Neuronal stem cell (in vitro differentiated cells): ENCODE measurements at places on chromosomes 3 and 15.

DNA sequence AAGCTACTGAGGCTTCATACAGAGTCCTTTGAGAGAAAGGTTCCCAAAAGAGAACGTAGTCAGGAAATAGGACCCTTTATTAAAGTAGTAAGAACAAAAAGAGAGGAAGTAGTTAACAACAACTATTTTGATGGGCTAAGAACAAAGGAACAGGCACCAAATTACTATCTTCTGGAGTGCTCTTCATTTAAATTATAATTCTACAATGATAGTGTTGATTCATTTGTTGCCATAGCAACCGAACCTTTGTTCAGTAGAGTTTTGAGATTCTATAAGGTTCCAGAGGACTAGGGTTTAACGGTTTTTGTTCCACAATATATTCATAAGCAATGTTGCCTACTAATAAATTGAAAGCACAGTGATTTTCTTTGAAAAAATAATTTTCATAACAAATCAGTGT lies 78.8 kb downstream of the CMSS1 start:
- no peak for DNase-seq

DNA sequence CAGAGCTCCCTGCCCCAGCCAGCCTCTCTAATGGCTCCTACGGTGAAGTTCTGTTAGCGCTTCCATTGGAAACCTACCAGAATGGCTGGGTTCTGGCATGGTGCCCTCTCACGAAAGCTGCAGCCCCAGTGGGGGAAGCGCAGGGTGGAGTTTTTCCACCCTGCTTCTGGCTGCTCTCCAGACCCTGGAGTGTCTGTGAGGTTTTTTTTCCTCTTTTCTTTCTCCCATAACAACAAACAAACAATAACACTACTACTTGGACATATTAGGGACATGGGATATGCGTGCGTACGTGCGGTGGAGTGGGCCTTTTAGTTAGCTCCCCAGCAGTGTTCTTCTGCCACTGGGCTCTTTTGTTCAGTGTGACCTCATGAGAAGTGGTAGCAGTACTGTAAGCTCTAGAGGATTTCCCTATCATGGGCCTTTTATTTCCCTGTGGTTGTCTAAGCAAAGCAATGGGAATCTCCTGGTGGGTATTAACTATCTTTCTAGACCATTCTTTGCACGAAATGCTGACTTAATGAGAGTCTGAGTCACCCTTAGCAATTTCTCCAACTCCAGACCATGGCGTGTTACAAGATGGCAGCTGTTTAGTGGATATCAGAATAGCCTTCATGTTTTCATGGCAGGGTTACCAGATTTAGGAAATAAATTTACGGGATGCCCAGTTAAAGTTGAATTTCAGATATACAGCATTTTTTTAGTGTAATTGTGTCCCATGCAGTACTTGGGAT lies 161.9 kb downstream of the FNDC3B start:
- no peak for DNase-seq

DNA sequence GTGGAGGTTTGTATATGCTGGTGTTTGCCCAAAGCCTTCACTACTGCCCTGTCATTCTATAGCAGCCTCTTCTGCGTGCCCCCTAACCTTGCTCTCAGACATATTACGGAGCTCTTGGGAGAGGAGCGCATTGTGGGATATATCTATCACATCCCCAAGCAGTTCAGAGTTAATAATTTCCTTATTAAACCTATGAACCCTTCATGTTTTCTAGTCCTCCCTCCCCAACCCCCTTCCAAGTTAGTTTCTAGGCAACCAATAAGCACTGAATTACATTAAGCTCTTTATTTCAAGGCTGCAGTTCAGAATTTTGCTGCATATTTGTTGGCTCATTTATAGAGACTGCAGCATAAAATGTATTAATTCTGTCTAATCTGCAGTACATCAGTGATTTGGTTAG lies 57.3 kb upstream of the GRM7 start:
- DNase-seq = no peak

GRCh38 chr15:90956274-90957030 lies 1.8 kb downstream of the RCCD1 start:
- DNase-seq = peak; percentile 81

GRCh38 chr3:159802864-159803263 lies 185.8 kb upstream of the IL12A start:
- DNase-seq = no peak

DNA sequence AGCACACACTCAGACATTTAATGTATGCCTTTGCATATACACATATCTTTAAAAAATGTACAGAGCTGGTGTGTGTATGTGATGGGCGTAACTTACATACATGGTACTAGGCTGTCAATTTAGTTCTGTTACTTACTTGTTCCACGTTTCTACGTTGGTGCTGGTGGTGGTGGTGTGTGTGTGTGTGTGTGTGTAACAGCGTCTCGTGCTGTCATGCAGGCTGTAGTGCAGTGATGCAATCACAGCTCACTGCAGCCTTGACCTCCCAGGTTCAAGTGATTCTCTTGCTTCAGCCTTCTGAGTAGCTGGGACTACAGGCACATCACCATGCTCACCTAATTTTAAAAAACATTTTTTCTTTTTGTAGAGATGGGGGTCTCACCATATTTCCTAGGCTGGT lies 64.2 kb downstream of the ISG20 start:
- DNase-seq = no peak

- no peak for DNase-seq
Observed at GRCh38 chr3:193831495-193832455, 238.8 kb downstream of the OPA1 start.

- no peak for DNase-seq
Observed at GRCh38 chr3:16122661-16123060, 51.8 kb upstream of the GALNT15 start.

GRCh38 chr15:43268111-43269105 lies 1.7 kb upstream of the TGM5 start:
- DNase-seq = peak; percentile 36

- DNase-seq = no peak
Observed at GRCh38 chr3:51704511-51704950, 2.3 kb upstream of the GRM2 start.

GRCh38 chr3:45593708-45594601 lies 596 bp upstream of the LIMD1 start:
- DNase-seq = peak; percentile 62

- peak; percentile 9 for DNase-seq
Observed at GRCh38 chr3:114827495-114827894, 319.6 kb downstream of the ZBTB20 start.

- no peak for DNase-seq
Observed at GRCh38 chr3:108410531-108410984, 99.8 kb downstream of the MYH15 start.

DNA sequence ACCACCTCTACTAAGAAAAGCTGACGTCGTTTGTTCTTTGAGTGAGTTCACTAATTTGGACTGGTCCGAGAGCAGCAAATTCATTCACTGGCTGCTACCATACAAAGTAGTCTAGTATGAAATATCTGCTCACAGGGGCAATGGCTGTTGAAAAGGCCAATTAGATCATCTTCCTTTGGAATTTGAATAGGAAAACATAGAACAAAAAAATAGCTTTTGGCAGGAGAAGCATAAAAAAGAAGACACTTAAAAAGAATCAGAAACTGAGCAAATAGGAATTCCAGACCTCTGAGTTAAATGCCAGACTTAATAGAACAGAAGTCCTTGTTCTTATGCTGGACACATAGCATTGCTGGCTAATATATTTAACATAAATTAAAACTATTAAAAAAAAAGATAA lies 159.3 kb downstream of the IL1RAP start:
- no peak for DNase-seq

DNA sequence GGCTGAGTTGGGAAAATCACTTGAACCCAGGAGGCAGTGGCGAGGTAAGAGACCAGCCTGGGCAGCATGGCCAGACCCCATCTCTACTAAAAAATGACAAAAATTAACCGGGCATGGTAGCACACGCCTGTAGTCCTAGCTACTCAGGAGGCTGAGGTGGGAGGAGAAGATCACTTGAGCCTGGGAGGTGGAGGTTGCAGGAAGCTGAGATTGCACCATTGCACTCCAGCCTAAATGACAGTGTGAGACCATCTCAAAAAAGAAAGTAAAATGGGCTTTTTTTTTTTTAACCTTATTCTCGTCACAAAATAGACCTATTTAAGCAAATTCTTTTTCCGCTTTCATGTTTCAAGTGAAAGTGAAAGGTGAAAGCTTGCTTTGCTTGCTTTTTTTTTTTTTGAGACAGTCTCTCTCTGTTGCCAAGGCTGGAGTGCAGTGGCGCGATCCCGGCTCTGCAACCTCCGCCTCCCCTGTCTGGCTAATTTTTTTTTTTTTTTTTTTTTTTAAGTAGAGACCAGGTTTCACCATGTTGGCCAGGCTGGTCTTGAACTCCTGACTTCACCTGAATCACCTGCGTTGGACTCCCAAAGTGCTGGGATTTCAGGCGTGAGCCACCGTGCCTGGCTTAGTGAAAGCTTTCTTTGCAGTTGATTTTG lies 3.6 kb downstream of the PDIA3 start:
- no peak for DNase-seq
